D721Med (cell line): ENCODE measurements at places on chromosomes 2 and 18.

DNA sequence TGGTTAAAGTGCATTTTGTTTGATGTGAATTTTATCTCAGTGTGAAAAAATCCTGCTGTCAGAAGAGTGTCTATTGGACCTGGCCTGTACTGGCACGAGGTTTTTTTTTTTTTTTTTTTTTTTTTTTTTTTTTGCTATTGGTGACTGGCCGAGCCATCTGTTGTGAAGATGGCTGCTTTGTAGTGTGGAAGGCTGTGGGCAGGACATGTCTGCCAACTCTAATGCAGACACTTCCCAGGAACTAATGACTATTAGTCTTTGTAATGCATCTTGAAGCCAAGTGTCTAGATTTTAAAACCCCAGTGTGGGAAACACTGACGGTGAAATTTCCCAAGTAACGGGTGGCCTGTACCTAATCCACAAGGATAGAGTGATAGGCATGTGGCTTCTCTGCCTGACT lies 34.3 kb downstream of the ZAP70 start:
- no peak for DNase-seq

GRCh38 chr2:146321175-146321574 lies 1523.7 kb upstream of the ACVR2A start:
- DNase-seq: no peak

DNA sequence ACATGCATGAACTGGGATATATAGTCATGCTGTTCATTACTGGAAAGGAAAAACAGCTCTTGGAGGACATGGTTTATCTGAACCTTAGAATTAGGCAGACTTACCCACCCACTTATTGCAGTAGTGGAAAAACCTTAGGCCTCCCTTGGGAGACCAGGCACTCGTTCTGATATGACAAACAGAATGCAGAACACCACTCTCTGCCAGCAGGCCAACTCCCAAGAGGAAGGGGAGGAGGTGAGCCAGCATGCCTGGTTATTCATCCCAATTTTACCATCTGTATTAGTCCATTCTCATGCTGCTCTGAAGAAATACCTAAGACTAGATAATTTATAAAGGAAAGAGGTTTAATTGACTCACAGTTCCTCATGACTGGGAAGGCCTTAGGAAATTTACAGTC lies 17.5 kb downstream of the C18orf63 start:
- DNase-seq: no peak

DNA sequence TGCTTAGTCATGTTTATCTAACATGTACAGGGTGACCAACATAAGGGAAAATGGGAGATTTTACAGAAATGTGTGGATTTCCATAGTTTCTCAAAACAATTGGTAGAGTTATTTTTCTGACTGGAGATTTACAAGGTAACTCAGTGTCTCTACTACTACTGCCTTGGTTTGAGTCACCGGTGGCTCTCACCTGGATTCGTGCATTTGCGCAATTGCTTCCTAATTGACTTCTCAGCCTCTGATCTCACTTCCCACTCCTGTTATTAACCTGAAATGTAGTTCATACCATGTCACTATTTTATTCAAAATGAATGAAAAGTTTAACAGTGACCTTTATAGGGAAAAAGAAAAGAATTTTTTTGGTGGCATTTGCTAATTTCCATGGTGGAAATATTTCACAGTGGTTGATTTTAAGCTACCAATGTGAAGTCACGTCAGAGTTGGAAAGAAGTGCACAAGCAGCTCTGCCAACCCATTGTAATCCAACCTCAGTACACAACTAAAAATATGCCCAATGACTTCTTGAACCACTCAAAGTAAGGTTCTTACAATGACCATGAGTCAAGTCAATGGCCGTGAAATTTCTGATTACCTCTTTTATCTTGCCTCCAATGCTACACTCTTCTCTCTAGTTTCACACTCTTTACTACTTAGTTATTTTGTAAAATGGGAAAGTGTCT lies 94.0 kb downstream of the NYAP2 start:
- DNase-seq: no peak

DNA sequence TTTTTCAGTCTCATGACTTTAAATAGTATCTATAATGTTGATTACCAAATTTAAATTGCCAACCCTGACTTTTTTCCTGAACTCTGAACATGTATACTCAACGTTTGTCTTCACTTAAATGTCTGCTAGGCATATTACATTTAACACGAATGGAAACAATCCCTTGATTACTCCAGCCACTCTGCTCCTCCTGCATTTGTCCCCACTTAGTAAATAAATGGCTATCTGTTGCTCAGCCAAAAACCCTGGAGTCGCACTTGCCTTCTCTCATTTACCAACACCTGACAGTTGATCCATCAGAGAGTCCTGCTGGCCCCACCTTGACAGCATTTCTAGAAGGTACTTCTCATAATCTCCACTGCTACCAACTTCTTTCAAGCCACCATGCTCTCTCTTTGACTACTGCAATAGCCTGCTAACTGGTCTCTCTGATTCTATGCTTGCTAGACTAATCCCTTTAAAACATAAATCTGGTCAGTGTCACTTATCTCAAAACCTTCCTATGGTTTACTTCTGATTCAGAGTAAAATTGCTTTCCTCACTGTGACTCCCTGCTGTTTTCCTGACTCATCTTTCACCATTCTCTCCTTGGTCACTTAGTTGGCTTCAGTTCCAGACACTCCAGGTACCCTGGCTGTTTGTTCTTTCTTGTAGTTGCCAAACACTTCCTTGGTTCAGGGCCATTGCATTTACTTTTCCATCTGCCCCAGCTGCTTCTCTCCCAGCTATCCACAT lies 31.9 kb downstream of the SPAG16 start:
- DNase-seq: no peak

DNA sequence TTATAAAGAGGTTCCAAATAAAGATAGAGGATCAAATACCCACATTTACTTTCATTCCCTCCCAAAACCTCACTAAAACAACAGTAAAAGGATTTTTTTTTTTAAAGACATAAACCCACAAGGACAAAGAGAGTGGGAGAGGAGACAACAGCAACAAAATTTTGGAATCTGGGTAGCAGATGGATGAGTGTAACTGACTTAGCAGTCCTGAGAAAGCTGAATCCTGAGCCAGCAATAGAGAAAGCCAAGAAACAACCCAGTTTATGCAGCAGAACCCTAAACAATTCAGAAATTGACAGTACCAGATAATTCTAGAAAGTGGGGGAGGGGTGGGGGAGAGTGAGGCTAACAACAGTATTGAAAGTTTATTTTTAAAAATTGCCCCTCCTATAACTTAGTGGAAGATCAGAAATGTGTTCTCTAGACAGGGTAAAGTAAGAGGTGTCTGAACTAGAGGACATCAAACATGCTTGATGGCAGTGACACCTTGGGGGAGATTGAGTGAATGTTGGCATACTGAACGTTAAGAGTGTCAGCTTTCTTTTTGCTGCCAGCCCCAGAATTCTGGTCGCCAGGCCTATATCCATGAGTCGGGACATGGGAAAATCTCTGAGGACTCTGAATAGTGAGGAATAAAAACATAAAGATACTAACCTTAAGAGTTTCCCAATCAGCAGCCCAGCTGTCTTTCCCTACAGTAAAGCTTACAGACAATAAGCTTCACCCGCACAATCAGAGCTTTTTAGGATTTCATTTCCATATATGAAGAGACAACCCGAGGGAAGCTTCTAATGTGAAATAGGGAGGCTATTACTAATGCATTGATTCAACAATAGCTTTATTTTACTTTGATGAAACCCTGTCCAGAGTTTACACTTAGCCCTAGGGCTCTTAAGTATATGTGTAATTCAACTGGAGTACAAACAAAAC lies 128.0 kb upstream of the ALPP start:
- DNase-seq: no peak

DNA sequence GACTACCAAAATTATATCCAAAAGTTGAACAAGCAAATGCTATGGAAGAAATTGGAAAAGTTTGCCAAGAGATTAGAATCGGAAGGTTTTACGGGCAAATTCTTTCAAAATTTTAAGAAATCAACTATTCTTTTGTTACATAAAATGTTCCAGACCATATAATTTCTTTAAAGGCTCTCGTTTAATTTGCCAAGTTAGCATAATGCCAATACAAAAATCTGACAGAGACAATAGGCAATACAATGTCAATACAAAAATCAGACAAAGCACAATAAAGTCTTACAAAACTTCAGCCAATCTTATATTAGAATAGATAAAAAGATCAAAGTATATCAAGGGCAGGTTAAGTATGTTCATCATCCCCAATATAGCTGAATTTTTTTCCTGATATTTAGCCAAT lies 224.2 kb downstream of the BCL11A start:
- no peak for DNase-seq

GRCh38 chr18:61731693-61732376 lies 161.0 kb downstream of the RNF152 start:
- no peak for DNase-seq

GRCh38 chr2:202002381-202002780 lies 31.3 kb upstream of the FZD7 start:
- no peak for DNase-seq

DNA sequence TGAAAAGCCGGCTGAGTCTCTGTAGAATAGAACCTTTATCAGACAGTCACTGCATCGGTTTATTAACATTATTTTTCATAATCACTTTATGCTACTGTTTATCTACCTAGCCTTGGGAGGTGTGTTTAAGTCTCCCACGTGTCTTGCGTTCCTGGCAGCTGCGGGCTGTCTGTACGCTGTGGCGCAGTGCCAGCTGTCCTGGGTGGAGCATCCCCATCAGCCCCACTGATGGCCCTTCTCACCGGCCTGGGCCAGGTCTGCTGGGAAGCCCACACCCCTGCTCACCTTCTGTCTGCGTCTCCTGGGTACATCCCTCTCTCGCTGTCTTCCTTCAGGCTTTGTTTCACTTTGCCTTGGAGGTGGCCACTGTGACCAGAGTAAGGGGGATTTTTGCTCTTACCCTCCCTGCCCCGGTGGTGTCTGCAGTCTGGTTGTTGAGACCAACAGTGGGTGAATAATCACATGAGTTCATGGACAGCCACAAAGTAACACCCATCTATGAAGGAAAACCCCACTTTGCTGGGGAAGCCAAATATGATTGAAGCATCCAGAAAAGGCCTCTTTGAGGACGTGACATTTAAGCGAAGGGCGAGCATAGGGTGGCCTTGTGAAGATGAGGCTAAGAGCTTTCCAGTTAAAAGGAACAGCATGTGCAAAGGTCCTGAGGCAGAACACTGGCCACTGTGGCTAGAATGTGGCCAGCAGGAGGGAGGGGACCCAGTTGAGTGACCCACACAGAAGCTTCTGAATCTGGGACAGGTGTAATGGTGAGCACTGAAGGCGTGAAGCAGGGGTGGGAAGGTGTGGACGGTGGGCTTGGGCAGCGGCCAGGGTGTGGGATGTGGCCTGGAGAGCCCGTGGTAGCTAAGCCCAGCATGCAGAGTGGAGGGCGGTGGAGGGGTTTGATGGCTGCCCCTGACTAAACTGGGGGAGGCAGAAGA lies 41.7 kb downstream of the RAMP1 start:
- DNase-seq: no peak

- no peak for DNase-seq
Observed at GRCh38 chr2:45643095-45643494, 8.4 kb upstream of the PRKCE start.

DNA sequence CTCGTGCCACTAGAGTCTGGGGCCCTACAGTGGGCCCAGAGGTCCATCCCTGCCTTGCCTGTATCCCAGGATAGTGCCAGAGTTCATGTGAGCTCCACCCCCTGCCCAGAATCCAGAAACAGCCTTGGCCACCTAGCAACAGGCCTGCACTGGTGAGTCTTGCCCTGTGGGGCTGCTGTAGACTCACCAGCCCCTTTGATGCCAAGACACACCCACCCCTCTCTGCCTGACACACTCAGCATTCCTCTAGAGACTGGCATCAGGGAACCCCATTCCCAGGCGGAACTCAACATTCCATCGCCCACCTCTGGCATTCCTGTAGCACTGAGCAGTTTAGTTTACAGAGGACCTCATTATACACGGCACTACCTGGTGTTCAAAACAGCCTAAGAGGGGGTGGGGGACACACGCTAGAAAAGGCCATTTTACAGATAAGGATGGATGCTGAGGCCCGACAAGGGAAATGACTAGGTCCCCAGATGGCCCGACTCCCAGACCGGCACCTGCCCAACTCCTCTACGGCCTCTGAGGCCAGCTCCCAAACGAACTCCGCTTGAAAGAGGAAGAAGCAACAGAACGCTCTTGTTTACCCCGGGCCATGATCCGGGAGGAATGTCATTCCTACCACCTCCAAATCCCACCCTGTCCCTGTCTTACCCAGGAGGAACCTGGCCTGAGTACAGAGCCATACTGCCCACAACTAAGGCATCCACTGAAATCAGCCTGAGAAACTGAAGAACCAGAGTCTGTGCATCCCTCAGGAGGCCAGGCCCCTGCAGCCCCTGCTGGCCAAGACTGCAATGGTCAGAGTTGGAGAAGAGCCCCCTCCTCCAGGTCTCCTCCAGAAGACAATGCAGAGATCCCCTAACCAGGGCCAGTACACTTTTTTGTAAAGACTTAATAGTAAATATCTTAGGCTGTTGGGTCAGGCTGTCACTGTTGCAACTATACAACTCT lies 180.2 kb downstream of the TNS1 start:
- DNase-seq: no peak

GRCh38 chr2:98127229-98127989 lies 40.4 kb downstream of the VWA3B start:
- DNase-seq: no peak

DNA sequence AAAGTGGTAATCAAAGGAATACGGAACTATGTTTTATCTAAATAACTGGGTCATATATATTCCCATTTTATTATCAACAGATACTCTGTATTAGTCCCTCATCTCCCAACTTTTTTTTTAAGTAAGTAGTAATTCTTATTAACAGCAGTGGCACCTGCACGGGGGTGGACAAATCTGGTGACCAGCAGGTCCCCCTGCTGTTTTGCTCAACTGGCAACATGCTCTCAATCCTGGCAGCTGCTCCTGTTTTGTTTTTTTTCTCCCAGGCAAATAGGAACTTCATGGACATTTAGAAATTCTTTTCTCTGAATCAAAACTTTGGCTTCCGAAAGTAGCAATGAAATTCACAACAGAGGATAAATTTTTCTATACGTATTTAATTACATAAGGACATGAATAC lies 193.5 kb downstream of the SS18 start:
- DNase-seq: no peak

GRCh38 chr2:231597014-231597611 lies 4.4 kb downstream of the TEX44 start:
- DNase-seq: no peak

DNA sequence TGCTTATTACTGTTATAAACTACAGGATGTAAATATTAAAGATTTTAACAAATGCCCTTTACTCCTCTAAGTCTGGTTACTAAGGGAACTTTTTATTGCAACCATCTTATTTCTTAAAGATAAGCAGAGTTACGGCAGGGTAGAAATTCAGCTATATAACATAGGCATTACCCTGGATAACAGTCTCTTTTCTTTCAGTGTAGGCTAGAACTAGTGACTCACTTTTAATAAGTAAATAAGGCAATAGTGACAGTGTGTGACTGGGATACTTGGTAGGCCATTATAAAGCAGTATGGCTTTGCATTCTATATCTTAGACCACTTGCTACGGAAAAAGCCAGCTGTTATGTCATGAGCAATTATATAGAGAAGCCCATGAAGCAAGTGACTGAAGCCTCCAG lies 1041.0 kb upstream of the NRXN1 start:
- DNase-seq: no peak

- DNase-seq: no peak
Observed at GRCh38 chr2:140177086-140177485, 1396.9 kb upstream of the NXPH2 start.
